HTR-8/SVneo (cell line): ENCODE measurements at places on chromosomes 1 and 21.

GRCh38 chr1:221759436-221759835, 17.5 kb upstream of the DUSP10 start:
- DNase-seq = no peak

DNA sequence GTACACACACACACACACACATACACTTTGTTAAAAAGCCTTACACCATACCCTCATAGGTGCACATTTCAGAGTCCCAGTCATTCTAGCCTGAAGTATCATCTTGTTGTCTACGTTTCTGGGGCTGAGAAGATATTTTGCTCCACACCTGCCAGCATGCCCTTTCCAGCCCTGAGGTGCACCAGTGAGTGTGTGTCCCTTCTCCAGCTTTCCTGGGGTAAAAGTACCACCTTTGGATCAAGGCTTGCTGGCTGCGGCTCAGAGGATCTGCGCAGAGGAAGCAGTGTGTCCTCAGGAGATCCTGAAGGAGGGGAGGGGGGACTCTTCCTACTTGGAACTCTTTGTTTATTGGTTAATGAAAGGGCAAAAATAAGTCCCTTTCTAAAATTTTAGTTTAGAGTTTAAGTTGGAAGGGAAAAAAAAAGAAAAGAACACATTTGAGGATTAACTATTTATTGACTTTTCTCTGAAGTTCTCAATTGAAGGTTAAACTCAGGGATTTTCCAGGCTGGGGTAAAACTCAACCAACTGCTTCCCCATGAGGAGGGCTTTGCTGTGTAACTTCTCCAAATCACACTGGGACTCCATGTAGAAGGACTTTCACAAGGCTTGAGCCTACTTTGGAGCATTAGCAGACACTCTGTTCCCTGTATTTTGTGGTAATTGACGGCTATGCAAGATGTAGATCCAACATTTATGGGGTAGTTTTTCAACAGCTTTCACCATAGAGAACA, 200.3 kb upstream of the SGIP1 start:
- DNase-seq = no peak

- DNase-seq = no peak
Measured at GRCh38 chr1:50705041-50705440, 255.0 kb downstream of the FAF1 start.

- no peak for DNase-seq
Measured at GRCh38 chr1:157849229-157849875, 7.7 kb upstream of the CD5L start.

- no peak for DNase-seq
Measured at GRCh38 chr1:44641126-44642102, 32.9 kb downstream of the TMEM53 start.

DNA sequence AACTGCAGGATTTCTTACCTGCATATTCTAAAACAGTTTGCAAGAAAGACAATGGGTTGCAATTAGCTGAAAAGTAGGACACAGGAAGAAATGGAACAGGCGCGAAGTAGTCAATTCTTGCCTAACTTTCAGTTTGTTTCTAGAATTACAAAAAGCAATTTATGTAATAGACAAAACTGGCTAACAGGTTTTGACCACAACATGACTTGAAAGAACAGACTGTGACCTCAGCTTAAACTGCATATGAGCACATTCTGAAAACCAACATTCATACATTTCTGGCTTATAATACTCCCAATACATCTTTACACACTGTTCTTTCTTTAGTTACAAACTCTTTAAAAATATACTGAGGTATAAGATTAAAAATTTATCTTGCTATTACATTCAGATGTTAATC, 405.9 kb upstream of the B3GALT2 start:
- DNase-seq = no peak

DNA sequence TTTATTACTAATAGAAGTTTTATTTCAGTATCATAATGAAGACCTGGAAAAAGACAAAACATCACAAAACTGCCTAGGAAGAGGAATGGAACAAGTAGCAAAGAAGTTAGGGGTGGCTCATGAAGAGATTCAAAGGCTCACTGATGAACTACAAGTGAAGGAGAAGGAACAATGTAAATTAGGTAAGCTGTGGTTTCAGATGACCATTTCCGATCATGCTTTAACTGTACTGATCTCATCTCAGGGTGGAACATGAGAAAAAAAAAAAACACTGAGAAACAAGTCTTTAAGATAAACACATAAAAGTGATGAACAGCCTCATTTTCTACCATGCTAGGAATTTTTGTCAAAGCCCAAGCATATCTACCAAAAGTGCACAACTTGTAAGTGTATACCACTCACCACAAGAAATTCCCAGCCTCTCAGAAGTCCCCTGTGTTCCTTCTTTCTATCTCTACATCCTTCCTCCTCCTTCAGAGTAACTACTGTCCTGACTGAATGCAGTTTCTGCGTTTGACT, 19.6 kb downstream of the CCDC30 start:
- no peak for DNase-seq

- DNase-seq = peak; percentile 82
Measured at GRCh38 chr1:235910357-235911299, 43.9 kb upstream of the LYST start.

- DNase-seq = no peak
Measured at GRCh38 chr1:5798151-5798730, 194.0 kb downstream of the NPHP4 start.

DNA sequence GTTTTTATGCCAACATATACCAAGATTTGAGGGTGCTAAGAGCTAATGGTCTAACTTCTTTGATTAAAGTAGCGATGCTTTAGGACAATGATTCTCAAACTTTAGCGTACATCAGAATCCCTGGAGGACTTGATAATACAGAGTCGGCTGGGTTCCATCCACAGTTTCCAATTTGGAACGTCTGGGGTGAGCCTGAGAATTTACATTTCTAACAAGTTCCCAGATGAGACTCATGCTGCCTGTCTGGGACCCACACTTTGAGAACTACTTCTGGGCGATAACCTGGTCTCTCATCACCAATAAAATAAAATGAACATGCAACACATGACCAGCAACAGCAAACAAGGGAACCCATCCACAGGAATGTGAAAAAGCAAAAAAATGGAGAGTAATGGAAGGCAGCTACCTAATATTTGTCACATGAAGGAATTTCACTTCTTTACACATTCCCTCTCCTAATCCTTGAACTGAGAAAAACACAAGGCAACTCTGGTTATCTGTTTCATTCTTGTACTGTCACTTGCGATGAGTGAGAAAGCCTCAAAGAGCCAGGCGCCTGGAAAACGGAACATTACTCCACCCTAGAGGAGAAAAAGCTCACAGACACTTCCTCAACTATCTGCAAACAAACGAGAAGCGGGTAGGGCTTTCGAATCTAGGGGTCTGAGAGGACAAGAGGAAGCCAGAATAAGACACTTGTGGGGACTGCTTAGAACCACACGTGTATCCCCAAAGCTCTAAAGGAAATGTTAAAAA, 14.0 kb downstream of the HSF2BP start:
- DNase-seq = peak; percentile 72

DNA sequence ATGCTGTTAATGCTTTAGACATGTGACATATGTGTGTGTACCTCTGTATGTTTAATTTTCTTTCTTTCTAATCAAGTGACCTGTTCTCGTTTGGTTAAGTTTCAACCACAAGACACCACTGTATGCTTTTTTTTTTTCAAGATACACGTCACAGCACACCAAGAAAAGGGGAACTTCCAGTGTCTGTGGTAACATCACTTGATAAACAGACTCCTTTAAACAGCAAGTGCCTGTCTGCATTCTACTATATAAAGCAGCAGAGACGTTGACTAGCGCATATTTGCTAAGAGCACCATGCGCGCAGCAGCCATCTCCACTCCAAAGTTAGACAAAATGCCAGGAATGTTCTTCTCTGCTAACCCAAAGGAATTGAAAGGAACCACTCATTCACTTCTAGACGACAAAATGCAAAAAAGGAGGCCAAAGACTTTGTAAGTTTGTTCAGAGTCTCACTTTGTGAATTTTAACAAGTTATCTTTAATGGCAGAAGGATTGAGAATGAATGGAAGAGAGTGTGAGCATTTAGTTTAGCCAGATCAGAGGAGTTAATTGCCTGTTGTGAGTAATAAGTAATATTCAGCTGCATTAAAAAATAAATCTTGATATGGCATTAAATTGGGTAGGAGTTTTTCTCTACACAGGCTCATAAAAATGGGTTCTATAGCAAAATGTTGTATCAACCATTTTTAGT, at the start of gene RGS1:
Gene RGS1 (plus strand): TSS at position 275 of the 691 bp plus-strand sequence. CDS start 20 bp downstream, at position 295.
- DNase-seq = no peak

DNA sequence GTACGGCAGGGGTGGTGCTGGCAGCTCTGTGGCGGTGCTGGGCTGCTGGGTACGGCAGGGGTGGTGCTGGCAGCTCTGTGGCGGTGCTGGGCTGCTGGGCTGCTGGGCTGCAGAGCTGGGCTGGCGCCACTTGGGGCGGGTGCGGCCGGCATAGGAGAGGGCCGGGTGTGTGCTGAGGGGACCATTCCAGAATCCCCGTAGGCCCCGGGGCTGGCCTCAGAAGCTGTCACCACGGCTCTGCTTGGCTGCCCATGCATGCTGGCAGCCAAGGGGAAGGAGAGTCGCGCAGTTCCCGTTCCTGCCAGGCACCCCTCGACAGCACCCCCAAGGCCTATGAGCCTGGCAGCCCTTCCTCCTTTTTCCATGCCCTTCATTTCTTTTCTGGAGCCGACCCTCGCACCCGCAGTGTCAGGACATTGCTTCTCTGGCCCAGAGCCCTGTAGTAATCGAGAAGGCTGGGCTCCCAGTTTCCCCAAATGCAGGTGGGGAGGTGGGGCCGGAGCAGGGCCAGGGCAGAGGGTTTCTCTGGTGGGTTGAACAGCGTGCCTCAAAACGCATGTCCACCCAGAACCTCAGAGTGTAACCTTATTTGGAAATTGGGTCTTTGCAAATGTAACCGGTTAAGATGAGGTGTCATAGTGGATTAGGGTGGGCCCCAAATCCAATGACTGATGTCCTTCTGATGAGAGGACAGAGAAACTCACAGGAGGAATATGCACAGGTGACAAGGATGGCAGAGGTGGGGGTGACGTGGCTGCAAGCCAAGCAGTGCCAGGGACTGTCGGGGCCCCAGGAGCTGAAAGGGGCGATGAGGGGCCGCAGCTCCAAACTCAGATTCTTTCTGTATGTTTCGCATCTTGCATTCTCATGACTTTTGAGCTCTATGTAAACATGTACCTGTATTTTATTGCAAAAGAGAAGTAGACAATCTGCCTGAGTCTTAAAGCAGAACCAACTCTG, 71.0 kb upstream of the ACTRT2 start:
- no peak for DNase-seq

DNA sequence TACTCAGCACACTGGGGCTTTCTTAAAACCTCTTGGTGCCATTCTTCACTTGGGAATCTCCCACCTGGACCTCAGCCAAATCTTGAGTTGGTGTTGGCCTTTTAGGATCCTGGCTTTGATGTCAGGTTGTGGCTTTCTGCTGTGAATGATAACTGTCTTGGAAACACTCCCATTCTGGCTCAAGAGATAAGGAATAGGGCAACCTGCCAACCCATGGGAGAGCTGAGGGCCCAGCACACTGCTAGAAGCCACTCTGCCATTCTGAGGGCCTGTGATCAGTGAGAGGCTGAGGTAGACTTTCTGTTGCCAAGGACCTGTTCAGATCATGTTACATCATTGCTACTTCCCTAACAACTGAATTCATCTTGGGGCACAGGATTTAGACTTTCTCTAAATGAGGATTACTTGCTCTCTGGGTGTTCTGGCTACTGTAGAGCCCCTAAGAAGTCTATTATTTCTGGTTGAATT, 45.8 kb downstream of the TTC39A start:
- DNase-seq = no peak

GRCh38 chr1:222167111-222167510, 380.8 kb downstream of the HHIPL2 start:
- peak; percentile 45 for DNase-seq

- no peak for DNase-seq
Measured at GRCh38 chr1:1754051-1754815, 24.0 kb downstream of the NADK start.
